Renal pelvis (tissue), 12 donors: ENCODE measurements at places on chromosomes 1 and 21. TPM values are rescaled to one million over a fixed set of nuclear protein-coding genes. Genes with fewer than 3 reads are reported as not detected.
A peak's percentile ranks its signal among the peaks of the same experiment; 100 is the strongest.

Gene NMNAT2
- 4.7 TPM for polyA plus RNA-seq

DNA sequence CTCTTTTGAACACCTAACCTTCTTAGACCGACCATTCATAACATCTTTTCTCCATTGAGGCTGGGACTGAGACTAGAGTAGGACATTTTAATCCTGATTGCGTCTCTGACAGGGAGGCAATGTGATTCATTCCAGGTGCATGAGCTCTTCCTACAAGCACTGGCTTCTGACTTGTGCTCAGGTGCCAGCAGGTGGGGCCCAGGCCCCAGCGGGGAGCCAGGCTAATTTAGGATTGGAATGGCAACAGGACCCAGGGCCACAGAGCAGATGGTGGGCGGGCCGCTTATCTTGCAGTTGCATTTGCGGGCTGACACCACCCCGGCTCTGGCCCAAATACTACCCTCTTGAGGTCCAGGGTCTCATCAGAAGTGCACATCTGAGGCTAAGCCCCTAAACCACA, 4.1 kb downstream of the GPA33 start:
- DNase-seq: no peak

Gene FAM151A
- polyA plus RNA-seq: 35.8 TPM

DNA sequence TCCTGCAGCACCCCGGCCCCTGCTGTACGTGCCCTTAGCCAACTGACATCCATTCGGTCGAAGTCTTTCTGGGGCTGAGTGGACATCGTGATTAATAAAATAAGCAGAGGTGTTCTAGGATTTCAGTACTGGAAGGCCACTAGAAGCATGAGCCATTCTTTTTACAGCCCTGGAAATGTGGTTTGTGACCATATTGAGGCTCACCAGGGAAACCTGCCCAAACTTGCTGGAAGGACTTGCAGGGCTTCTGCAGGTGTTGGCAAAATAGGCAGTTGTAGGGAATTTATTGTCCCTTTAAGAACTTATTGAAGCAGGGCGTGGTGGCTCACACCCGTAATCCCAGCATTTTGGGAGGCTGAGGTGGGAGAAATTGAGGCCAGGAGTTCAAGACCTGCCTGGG, 80.8 kb downstream of the DOP1B start:
- no peak for DNase-seq

Gene GNB1
- 287 TPM for polyA plus RNA-seq

- DNase-seq: peak; percentile 47
Measured at GRCh38 chr1:226912587-226913176, 27.4 kb upstream of the COQ8A start.

- DNase-seq: no peak
Measured at GRCh38 chr1:200432586-200432985, 22.8 kb upstream of the ZNF281 start.

- DNase-seq: no peak
Measured at GRCh38 chr1:100928128-100928527, 32.2 kb downstream of the SLC30A7 start.

Gene IRF6
- polyA plus RNA-seq: 20.6 TPM

DNA sequence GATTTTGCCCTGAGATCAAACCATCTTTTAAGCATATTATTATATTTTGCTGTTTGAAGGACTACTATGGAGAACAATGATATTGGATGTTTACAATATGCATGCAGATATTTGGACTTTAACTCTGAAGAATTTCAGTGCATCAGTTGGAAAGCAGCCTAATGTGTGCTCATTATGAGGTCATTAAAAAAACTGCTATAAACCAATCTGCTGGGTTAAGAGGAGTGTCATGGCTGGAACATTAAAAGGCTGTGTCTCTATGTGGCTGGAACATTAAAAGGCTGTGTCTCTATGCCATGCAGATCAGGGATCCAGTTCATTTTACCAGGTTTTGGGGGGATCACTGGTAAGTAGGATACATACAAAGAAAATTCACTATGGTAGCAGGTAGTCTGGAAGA, 77.6 kb downstream of the SPATA46 start:
- DNase-seq: no peak

GRCh38 chr1:160432371-160432786, 32.0 kb downstream of the VANGL2 start:
- DNase-seq: no peak

Gene OLFML2B
- polyA plus RNA-seq: 10.2 TPM

Gene VWA5B1
- 1.4 TPM for polyA plus RNA-seq

Gene BTBD8
- 4.9 TPM for polyA plus RNA-seq

- DNase-seq: peak; percentile 38
Measured at GRCh38 chr1:28132171-28133167, 44.0 kb downstream of the PTAFR start.

DNA sequence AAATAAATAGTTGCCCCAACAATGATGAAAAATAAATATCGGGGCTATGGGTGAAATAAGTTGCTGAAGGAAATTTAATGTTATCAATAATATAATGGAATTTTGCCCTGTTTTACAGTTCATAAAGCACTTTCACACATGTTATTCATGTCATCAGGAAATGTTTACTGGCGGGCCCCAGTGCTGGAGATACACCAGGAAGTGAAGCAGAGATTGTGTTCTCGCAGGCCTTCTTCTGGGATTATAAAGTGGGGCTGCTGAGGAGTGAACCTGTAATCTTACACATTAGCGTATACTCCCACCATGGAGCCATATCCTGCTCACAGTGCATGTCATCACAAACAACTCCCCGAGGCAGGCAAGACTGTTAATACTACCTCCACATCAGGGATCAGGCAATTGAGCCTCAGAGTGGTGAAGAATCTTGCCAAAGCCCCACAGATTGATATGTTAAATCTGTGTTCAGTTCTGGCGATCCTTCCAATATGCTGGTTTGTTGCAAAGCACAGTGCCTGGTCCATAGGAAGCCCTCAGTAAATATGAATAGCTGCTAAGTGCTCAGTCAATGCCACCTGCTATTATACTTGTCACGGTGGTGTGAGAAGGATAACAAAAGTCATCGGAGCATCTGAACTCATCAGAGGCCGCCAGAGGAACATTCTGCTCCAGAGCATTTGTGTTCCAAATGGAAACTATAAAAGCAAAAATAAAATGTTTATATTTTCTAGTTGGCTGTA, 104.4 kb upstream of the UBE2U start:
- no peak for DNase-seq

Gene ARTN
- polyA plus RNA-seq: 2.4 TPM

DNA sequence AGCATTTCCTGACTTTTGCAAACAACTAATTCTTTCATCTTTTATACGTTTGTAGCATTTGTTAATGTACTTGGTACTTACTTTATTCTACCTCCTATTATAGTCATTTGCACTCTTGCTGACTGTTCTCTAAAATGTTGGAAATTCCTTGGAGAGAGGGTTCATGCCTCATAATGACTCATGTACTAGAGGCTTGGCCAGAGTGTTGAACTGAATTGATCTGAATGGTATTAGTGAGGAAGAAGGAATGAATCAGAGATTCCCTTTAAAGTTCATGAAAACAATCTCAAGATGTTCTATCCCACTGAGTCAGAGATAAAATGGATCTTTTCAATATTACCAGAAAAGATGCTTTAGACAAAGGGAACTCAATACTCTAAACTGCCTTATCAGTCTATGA, 383.4 kb downstream of the SEC16B start:
- DNase-seq: no peak

DNA sequence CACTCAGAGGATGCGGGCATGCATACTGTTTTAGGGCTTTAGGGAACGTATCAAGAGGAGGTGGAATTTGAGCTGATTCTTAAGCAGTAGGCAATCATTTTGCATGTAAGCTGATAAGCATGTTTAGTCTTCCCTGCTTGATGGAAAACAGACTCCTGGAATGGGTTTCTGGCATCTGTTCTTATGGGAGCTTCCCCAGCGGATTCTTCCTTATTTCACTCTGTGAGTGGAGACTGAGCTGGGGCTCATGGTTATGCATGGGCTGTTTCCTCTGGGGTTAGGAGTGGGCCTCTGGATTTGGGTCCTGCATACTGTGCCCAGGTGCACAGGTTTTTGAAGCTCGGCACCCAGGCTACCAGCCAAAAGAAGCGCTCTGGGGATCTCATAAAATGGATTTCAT, 93.4 kb downstream of the DIRAS3 start:
- DNase-seq: no peak

GRCh38 chr1:196774603-196775002, at the start of gene CFHR3:
CFHR3 (plus strand) TSS chr1:196774840; CDS start chr1:196774887, 47 bp downstream.
- DNase-seq: no peak

DNA sequence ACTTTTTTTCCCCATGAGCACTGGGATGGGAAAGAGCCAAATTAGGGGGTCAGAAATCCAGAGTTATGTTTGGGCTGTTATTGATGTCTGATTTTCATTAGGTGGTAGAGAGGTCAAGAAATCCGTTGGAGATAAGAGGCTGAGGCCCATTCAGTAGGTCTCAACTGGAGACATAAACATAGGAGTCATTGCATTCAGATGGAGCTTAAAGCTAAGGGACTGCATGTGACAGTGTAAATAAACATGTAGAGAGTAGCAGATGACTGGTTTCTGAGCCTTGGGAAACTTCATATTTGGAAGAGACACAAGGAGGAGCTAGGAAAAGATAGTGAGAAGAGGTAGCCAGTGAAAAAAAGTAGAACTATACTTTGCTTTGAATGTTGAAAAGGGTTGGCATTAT, 11.7 kb downstream of the PTPRC start:
- no peak for DNase-seq

DNA sequence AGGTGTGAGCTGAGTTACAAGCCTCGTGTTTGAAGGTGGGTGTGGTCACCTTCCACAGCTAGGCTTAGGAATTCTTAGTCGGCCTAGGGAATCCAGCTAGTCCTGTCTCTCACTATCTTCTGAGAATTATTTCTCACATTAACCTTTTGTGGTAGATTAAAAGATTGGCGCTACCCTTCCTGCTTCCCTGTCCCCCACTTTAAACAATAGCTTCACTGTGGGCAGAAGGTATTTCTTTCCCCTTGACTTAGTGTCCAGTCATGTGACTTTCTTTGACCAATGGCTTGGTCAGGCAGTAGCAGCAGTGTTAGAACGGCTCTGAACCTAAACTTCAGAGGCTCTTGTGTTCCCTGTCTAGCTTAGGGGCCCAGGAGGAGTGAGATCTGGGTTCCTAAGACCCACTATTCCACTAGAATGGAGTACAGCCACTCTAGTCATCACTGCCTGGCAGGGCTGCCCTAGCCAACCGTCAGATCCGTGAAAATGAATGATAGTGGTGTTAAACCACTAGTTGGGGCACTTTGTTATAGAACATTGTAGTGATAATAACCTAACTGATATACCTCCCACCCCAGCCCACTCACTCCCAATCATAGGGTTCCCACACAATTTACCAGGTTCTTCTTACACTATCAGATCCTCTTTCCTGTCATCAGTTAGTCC, 13.9 kb upstream of the C1orf141 start:
- DNase-seq: no peak

Gene DIO1
- 7.1 TPM for polyA plus RNA-seq

GRCh38 chr1:213523781-213524398, 463.9 kb upstream of the PROX1 start:
- DNase-seq: no peak

DNA sequence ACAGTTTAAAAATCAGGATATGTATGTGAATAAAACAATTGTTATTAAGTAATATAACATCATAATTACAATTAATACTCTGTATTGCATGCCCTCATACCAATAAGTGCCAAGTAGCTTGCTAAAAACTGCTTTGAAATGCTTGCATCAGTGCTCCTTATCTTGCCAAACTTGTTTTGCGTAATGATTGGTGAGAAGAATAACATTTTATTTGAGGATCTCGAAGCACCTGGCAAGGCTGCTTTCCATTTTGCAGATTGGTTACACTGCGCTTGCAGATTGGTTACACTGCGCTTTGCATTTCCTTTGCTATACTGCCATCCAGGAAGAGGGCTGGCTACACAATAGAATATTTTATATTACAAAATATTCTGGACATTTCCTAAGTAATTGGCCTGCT, 1.7 kb upstream of the PBX1 start:
- DNase-seq: no peak

- DNase-seq: no peak
Measured at GRCh38 chr21:27536319-27536718, 569.4 kb upstream of the ADAMTS5 start.

- DNase-seq: peak; percentile 10
Measured at GRCh38 chr1:175369696-175370095, 177.1 kb upstream of the KIAA0040 start.

DNA sequence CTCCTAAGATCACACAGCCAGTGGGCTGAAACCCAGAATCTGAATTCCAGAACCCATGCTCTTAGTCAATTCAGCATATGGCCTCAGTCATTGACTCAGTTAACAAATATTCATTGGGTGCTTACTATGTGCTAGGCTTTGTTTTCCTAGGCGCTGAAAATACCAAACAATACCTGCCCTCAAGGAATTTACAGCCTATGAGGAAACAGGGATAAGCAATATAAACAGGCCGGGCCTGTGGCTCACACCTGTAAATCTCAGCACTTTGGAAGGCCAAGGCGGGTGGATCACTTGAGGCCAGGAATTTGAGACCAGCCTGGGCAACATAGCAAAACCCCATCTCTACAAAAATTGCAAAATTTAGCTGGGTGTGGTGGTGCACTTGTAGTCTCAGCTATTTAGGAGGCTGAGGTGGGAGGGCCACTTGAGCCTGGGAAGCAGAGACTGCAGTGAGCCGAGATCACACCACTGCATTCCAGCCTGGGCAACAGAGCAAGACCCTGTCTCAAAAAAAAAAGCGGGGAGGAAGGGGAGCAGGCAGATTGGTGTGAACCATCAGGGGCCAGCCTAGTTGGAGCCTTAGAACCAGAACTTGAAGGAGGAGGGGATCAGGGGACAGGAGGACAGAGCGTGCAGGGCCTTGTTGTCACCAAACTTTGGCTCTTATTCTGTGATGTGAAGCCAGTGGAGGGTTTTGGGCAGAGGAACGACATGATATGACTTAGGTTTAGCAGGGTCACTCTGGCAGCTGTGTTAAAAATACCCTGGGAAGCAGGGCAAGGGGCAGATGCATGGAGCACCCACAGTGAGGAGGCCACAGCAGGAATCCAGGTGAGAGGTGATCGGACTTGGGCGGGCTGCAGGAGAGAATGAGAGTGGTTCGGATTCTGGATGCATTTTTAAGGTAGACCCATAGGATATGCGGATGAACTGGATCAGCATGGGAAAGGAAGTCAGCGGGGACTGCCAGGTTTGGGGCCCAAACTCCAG, 5.8 kb downstream of the TINAGL1 start:
- no peak for DNase-seq

DNA sequence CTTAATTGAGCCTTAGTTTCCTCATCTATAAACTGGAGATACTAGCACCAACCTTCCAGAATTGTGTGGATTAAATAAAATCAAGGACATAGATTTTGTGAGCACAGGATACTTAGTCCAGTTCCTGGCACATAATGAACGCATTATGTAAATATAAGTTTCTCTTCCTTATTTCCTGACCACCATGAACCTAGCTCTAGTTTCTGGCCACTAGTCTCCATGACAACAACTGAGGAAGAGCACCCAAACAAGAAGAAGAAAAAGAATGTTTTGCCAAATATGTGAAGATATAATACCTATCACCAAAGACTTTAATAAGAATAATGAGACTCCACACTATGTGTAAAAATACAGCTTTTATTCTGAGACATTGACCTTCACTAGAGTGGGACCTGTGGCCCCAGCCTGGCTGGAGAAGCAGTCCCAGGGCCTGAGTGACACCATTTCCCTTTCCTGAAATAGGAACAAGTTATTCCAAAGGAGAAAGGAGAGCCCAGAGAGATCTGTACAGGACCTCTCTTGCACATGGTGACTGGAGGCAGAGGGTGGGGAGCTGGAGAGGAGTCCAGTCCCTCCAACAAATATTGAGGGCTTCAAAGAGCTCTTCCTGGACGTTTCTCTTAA, 940 bp upstream of the USF1 start:
- no peak for DNase-seq

- DNase-seq: no peak
Measured at GRCh38 chr1:5575396-5575940, 416.8 kb downstream of the NPHP4 start.

Gene CFHR2
- not detected for polyA plus RNA-seq

Gene GPR25
- polyA plus RNA-seq: not detected
